C1 segment of cervical spinal cord (tissue), 14 donors: ENCODE measurements at places on chromosomes 11 and 22.

DNA sequence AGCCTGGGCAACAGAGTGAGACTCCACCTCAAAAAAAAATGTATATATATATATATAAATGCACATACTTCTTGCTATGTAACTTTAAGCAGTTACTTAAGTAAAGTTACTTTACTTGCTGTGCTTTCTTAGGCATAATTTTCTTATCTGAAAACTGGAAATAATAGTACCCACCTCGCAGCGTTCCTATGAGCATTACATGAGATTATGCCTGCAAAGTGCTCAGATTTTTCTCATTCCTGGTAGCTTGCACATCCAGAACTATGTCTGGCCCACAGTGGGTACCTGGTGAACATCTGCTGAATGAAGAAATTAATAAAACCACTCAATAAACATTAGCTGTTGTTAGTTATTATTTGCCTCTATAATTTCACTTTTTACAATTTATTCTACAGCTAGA, 6.1 kb upstream of the ROBO3 start:
- no peak for DNase-seq

DNA sequence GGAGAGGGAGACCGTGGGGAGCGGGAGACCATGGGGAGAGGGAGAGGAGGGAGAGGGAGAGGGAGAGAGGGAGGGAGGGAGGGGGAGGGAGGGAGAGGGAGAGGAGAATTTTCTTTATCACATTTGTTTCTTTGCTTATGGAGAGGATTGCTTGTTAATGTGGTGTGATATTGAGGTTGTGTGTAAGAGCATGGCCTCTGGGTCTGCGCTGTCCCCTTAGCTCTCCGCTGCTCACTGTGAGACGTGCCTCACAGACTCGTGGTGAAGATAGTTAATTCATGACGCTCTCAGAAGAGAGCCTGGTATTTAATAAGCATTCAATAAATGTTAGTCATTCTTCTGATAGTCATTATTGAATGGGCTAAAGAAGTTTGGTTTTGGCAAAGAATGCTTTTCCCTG, 26.2 kb downstream of the PPFIA1 start:
- no peak for DNase-seq

GRCh38 chr11:635945-636510, 1.0 kb upstream of the DRD4 start:
- no peak for DNase-seq

- no peak for DNase-seq
Observed at GRCh38 chr11:134705858-134706257, 293.8 kb upstream of the B3GAT1 start.

GRCh38 chr22:29167032-29167911, 38.4 kb upstream of the EMID1 start:
- no peak for DNase-seq

- DNase-seq, result no peak
Observed at GRCh38 chr11:46930089-46930488, 6.5 kb upstream of the CSTPP1 start.

DNA sequence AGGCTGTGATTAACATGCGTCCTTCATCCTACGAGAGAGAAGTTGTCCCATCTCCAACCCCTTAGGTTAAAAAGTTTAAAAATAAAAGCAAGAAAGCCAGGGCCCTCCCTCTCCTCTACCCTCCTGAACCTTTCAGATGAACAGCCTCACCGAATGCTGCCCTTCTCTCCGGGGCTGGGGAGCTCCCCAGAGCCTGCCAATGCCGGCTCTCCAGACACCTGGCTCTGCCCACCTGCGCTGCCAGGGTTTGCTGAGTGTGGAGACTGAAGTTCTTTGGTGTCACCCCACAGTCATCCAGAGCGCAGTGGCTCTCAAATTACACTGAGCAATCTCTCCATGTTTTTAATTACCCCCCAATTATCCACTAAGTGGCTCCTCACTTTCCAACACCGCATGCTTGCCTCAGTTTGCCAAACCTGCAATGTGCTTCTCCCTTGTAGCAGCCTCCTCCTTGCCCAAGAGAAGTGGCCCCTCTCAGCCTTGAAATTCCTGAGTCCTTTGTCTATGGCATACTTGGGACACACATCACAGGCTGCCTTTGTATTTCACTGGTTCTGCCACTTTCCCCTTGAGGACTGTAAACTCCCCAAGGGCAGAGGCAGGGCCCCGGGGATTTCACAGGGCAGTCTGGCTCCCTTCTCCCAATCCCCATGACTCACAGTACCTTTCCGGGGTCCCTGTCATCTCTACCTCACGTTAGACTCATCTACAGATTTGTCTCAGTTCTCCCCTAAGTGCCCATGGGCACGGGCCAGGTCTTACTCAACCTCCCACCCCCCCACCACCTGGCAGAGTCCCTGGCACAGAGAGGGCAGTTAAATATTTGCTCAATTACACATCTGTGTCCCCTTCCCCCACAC, 2.0 kb downstream of the MYH9 start:
- peak; percentile 53 for DNase-seq

GRCh38 chr11:111762981-111763643, 3.1 kb downstream of the PPP2R1B start:
- DNase-seq, result no peak

DNA sequence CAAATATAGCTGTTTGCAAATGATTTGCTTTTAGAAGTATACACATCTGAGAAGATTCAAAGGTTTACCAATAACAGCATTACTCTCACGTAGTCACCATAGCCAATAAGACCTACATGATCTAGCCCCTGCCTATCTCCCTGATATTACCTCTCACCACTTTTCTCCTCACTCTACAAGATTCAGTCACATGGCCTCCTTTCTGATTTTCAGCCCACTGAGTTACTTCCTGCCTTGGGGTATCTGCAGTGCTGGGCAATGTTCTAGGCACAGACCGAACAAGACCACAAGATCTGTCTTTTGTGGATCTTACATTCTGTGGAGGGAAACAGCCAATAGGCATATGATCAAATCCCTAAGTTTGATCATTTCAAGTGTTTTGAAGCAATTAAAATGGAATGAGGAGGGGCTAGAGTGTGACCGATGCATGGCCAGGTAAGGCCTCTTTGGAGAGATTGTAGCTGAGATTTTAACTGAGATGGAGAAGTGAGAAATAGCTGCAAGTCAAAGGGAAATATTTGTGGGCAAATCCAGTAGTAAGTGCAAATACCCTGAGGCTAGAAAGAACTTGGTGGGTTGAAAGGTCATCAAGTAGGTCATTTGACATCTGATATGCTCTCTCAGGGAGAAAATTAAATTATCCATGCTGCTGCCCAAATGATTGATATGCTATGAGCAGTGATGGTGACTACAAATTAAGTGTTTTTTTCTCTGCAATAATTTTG, 43.1 kb downstream of the ARL14EP start:
- no peak for DNase-seq

DNA sequence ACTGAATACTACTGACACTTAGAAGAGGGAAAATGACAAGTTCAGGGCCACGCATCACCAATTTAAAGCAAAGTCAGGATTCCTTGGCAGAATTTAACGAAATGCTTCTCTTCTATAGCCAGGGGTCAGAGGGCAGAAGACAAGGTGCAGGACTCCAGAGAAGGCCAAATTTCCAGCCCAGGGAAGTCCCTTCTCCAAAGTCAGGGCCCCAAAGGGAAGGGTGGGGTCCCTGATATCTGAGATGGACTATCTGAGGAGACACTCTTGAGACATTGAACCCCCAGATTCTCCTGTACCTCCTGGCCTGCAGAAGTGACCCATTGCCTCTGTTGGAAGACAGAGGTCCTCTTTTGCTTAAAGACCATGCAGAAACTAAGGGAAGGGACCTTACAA, 91.2 kb downstream of the RPS6KA4 start:
- DNase-seq, result no peak

DNA sequence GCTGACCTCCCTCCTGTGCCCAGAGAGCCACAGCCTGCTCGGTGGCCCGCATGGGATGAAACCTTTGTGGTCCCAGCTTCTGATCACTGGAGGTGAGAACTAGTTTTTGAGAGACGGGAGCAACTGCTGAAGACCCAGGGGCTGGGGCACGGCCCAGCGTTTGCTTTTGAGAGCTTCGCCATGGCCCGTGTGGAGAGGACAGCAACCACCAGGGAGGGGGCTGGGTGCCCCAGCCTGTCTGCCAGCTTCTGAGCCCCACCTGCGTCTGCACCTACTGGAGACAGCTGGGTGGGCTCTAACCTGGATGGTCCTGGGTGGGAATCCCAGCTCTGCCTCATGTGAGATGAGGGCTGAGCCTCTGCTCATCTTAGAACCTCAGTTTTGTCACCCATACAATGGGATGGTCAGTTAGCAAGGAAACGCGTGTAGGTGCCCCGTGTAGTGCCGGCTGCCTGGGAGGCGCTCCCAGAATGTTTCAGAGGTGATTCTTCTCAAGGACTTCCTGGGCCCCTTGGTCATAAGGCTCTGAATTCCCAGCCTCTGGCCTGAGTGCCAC, 51.1 kb upstream of the CCDC188 start:
- no peak for DNase-seq

GRCh38 chr11:63999349-64000025, 13.2 kb downstream of the OTUB1 start:
- DNase-seq, result no peak

GRCh38 chr22:45291061-45291930, 6.5 kb downstream of the UPK3A start:
- no peak for DNase-seq

GRCh38 chr11:44788536-44789261, 61.9 kb downstream of the TSPAN18 start:
- DNase-seq, result no peak

GRCh38 chr22:19331474-19331873, 40.0 kb upstream of the CLTCL1 start:
- no peak for DNase-seq

GRCh38 chr11:110331626-110332025, 35.2 kb upstream of the RDX start:
- no peak for DNase-seq

- no peak for DNase-seq
Observed at GRCh38 chr11:86987679-86988078, 32.5 kb upstream of the FZD4 start.

GRCh38 chr22:48980409-48980808, 847.3 kb downstream of the BRD1 start:
- DNase-seq, result no peak

GRCh38 chr11:73267122-73267846, 4.9 kb upstream of the P2RY6 start:
- DNase-seq, result no peak

- DNase-seq, result no peak
Observed at GRCh38 chr11:65489706-65490320, 9.0 kb upstream of the MALAT1 start.

DNA sequence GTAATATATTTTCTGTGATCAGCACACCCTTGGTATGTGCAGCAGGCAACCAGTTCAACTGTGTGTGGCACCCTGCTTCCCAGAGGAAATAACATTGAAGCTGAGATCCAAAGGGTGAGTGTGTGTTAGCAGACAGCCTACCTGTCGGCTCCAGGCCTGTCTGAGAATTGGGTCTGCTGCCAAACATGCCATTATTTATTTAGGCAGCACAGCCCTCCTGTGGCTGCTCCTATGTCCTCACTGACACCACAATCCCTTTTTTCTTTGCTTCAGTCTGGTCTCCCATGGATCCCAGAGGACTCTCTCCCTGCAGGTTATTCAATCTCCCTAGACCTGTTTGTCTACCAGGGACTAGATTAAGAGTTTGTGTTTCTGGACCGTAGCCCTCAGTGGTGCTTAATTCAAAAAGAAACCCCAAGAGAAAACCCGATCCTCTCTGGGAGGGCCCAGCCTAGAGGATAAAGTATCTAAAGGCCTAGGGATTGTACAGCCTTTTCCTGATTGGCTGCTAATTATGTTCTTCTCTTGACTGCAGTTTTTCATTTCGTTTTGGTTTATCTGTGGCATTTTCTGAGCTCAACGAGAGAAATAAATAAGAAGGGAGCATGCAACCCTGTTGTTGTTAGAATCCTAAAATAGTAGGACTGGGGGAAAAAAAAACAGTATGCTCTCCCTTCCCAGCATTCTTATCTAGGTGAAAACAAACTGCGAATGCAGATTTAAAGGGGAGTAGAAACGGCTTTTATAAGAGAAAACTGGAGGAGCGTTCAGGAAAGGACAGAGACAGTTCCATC, 24.1 kb downstream of the KCNE3 start:
- DNase-seq, result no peak

DNA sequence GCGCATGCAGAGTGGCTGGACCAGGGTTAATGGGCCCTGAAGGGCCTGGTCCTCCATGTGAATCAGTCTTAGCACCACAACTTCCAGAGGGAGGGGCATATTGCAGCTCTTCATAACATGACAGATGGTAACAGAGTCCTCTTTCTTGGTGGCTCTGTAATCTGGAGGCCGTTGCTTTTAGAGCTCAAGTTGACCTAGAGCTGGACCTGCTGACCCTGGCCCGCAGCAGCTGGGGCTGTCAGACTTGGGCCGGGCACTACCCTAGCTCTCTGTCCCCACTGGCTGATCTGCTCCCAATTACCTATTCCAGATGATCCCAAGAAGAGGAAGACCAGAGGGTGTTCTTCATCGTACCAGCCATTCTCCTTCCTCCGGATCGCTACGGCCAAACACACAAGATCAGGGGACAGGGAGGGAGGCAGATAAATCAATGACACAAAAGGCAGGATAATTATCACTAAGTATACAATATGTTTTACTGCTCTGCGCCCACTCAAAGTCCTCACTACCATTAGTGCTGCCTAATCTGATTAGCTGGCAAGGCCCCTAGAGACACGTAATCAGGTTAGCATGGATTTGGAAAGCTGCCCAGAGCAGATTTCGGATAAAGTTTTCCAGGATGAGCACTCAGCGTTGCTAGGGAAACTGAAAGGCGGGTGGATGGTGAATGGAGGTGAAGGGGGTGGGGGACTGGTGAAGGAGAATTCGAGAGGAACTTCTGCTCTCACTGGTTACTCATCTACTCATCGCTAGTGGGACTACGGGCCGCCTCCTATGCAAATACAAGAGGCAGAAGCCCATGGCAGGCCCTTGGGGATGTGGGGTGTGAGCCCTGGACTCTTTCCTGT, 64.5 kb upstream of the PHOX2A start:
- DNase-seq, result no peak

- DNase-seq, result no peak
Observed at GRCh38 chr11:35144806-35145205, 5.8 kb downstream of the CD44 start.

GRCh38 chr22:41285441-41285819, 557 bp downstream of the RANGAP1 start:
- no peak for DNase-seq

- no peak for DNase-seq
Observed at GRCh38 chr11:77876045-77876444, 55.1 kb downstream of the AAMDC start.

GRCh38 chr11:87871056-87871455, 304.2 kb downstream of the RAB38 start:
- DNase-seq, result no peak

DNA sequence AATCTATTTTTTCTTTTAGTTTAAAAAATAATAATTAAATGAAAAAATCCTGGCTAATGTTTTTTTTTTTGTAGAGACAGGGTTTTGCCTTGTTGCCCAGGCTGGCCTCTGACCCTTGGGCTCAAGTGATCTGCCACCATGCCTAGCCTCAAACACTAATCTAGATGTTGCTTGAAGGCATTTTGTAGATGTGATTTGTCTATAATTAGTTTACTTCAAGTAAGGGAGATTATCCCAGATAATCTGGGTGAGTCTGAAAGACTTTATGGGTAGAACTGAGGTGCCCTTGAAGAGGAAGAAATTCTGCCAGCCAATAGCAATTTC, 38.6 kb upstream of the RBFOX2 start:
- no peak for DNase-seq

- no peak for DNase-seq
Observed at GRCh38 chr11:104338186-104338585, 174.2 kb upstream of the PDGFD start.
